ENCODE measurements at places on chromosomes 7 and 10.

GRCh38 chr7:77284616-77285015 is 85.0 kb upstream of the FGL2 start:
- DNase-seq: no peak

DNA sequence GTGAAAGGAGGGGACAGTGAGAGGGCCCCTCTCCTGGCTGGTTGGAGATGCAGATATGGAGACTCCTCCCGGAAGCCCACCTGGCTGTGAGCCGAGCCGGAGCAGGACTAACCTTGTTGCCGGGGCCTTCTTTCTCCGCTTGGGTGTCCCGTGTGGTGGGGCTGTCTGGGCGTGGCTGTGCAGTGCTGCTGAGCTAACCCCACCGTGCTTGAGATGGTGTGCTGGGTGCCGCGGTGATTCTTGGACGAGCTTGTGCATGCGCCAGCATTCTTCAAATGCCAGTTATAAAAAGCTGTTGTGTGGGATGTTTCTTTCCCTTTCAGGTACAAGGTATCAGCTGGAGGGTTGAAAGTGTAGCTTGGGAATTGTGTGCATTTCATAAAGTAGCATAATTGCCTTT is 48.8 kb downstream of the DAGLB start:
- DNase-seq: no peak

GRCh38 chr7:127896659-127897058 is 134.6 kb downstream of the LRRC4 start:
- no peak for DNase-seq

DNA sequence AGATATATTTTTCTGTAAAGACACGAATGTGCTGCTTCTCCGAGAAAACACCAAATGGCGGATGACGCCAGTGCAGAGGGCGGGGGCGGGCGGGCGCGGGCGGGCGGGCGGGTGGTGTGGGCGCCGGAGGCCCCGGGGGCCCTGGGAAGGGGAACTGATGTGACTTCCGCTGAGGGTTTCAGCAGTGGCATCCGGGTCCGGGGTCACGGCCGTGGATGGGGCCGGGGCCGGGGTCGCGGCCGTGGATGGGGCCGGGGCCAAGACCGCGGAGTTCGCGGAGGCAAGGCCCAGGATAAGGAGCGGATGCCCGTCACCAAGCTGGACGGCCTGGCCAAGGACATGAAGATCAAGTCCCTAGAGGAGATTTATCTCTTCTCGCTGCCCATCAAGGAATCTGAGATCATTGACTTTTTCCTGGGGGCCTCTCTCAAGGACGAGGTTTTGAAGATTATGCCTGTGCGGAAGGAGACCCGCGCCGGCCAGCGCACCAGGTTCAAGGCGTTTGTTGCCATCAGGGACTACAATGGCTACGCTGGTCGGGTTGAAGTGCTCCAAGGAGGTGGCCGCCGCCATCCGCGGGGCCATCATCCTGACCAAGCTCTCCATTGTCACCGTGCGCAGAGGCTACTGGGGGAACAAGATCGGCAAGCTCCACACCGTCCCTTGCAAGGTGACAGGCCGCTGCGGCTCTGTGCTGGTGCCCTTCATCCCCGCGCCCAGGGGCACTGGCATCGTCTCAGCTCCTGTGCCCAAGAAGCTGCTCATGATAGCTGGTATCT is 20.3 kb upstream of the IGF2BP3 start:
- no peak for DNase-seq

DNA sequence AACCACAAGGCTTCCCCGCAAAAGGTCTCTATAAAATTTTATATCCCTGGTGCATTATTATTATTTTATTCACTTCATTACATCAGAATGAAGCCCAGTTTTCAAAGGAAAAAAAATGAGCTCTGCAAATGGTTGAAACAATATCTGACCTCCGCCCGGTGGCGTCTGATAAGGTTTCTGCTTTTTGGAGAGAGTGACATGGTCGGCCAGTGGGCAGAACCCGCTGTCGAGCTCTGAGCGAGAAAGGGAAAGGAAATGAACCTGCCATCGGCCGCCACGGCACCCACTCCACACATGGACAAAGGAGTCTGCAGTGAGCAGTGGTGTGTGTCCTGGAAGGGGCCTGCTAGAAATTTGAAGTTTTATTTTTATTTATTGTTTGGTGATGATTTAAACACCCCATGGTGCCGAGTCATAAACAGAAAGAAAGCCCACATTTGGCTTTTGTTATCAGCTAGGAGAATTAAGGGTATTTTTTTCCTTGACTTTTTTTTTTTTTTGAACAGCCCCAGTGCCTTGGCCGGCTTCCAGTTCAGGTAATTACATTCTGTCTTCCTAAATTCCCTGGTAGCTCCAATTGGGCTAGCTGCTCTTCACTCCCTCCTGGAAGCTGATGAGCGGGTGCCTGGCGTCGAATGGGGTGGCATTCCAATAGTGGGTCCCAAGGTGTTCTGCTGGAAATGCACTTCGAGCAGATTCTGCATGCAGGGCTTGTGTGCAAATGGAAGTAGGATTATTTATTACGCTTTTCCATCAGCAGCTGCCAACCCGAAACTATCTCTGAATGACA is 149.4 kb upstream of the MKI67 start:
- no peak for DNase-seq

- DNase-seq: no peak
Observed at GRCh38 chr7:79880312-79880711, 254.3 kb upstream of the GNAI1 start.

DNA sequence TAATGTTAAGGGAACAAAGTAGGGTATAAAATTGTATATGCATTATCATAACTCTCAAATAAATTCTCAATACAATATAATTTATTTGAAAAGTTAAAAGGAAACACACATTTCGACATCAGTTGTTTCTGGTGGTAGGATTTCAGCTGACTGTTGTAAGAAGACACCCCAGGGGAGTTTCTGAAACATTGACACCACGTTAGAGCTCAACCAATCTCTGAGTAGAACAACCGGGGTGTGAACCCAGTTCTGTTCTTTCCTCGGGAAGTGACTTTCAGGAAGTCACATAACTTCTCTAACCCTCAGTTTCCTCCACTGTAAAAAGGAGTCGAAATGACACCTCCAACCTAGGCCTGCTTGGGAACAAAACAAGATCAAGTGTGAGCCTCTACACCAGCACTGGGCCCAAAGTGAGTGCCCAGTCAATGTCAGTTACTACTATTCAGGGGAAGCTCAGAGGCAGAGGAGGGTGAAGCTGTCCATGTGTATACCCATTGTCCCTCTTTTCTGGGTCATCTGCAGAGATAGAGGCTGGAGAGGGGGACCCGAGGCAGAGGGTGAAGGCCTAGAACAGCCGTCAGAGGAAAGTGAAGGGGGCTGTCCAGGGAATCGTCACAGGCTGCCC is 67.1 kb downstream of the AOAH start:
- DNase-seq: no peak

DNA sequence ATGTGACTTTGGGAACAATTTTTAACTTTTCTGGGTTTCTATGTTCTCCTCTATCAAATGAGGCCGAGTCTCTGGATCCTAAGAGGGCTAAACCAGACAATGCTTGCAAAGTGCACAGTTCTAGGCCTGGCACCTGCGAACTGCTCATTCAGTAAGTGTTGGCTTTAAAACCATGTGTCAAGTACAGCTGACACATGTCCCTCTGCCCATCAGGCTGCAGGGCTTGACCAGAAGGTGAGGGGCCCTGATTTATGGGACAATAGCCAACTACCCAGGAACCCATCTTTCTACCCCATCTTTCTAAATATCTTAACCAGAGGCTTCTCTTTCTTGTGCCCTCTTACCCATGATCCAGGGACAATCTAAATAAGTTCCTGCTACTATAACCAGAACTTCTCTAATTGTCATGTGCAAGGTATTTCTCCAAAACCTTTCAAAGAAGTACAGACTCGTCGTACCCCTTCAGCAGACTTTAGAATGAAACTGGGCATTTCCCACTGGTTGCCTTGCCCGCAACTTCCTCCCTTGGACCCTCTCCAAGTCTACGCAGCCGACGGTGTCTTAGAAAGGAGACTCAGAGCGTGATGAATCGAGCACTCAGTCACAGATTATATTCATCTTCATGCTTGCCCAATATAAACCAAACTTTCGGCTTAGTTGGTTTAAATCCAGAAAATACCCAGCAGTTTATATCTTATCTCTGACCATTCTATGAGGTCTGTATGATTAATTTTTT is 69.8 kb upstream of the STEAP1B start:
- DNase-seq: no peak

- DNase-seq: no peak
Observed at GRCh38 chr10:79018521-79019011, 50.2 kb upstream of the ZMIZ1 start.

- no peak for DNase-seq
Observed at GRCh38 chr10:5611899-5612680, 54.3 kb downstream of the ASB13 start.

- DNase-seq: no peak
Observed at GRCh38 chr7:35261041-35261440, 7.1 kb upstream of the TBX20 start.

GRCh38 chr7:116810267-116811116 is 51.9 kb upstream of the CAPZA2 start:
- no peak for DNase-seq

DNA sequence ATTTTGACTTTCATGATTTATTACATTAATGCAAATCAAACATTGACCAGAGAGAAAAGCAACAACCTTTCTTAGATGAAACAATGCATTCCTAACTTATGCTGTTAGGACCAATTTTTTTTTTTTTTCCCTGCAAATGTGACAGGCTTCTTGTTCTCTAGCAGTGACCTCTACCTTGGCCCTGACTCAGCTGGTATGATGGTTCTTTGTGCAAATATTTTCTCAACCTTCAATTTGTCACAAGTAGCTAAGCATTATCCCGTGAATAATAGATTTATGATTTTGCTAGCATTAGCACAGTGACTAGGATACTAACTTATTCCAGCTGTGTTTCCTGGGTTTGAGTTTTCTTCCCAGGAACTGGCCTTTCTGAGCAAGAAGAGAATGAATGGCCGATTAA is 64.9 kb downstream of the PPP1R9A start:
- no peak for DNase-seq

DNA sequence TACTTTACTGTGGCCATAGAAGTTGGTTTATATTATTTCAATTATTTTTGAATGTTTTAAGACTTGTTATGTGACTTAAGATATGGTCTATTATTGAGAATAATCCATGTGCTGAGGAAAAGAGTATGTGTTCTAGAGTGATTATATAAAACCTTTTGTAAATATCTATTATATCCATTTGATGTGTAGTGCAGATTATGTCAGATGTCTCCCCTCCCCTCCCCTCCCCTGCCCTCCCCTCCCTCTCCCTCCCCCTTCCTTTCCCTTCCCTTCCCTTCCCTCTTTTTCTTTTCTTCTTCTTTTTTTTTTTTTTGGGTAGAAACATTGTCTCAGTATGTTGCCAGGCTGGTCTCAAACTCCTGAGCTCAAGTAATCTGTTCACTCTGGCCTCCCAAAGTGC is 8.3 kb upstream of the CYP2C8 start:
- no peak for DNase-seq

- no peak for DNase-seq
Observed at GRCh38 chr7:157072361-157072760, 61.9 kb upstream of the MNX1 start.

GRCh38 chr7:15292138-15292537 is 269.7 kb downstream of the AGMO start:
- no peak for DNase-seq

DNA sequence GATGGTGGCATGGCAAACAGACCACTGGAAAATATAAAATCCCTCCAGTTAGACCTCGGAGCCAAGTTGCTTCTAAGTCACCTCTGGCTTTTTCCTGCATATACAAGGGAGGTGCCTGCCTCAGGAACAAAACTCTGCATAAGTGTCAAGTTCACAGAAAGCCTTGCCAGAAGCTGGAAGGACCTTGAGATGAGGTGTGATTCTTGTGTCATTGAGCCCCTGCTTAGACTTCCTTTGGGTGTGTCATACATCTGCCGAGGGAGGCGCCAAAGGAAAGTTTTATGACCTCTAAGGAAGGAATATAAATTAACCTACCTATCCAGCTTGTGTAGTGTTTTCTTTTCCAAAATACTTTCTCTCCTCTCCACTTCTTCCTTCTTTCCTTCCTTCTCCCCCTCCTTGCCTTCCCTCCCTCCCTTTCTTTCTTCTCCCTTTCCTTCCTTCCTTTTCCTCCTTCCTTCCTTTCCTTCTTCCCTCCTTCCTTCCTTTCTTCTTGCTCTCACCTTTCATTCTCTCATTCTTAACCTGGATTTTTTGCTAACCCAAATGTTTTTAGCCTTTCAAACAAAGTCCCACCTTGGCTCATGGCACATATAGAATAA is 75.2 kb downstream of the TRIL start:
- DNase-seq: no peak

- no peak for DNase-seq
Observed at GRCh38 chr7:18347170-18347569, 148.4 kb upstream of the HDAC9 start.

- DNase-seq: no peak
Observed at GRCh38 chr7:25722856-25723255, 429.1 kb upstream of the NFE2L3 start.

GRCh38 chr10:100022403-100022802 is 12.7 kb upstream of the DNMBP start:
- no peak for DNase-seq

DNA sequence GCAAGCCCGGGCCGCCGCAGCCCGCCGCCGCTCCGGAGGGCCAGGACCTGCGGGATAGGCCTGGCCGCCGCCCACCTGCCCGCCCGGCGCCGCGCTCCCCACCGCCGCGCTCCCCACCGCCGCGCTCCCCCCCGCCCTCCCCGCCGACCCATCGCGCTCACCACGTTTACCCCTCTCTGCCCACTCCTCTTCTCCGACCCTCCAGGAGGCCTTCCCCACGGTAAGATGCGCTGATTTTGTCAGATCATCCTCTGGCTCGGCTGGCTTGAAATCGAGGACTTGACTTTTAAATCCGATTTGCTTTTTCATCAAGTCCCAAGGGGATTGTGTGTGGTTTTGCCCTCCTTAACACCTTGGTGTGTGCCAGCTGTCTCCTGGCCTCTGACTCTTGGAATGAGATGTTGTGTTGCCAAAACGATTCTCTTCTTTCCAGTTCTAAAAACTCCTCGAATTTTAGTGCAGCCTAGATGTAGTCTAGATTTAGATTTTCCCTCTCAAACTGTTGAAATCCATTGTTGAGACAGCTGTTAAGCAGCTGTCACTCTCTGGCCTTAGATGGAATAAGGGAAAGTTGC is 738 bp downstream of the POM121 start:
- no peak for DNase-seq

Data from activated CD8-positive, alpha-beta memory T cell treated with anti-CD3 and anti-CD28 coated beads for 1 hour (primary cell).